CD4-positive, CD25-positive, alpha-beta regulatory T cell (primary cell): ENCODE measurements at places on chromosomes 11 and 22.

DNA sequence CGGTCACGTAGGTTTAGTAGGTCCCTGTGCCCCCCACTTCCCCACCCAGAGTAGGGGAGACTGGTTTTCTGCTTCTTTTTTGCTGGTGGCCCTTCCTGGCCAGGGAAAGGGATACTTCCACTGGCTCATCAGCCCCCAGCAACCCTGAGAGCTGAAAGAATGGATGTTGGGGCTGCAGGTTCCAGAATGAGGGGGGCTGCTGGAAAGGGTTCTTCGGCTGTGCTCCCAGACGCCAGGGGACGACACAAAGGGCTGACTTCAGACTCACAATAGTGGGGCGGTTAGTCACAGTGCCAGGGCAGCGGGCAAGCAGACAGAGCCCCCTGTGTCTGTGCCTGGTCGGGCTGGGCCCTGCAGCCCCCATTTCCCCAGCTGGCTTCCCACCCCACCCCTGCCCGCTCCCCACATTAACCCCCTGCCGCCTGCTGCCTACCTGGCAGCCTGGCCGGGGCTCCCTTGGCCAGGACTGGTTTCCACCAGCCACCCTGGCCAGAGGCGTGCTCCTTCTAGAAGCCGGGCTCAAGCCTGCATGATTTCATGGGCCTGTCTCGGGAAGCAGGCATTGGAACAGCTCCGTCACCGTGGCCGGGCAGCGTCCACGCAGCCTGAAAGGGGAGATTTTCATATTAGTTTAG lies 79.1 kb upstream of the WNT7B start:
- DNase-seq = no peak

DNA sequence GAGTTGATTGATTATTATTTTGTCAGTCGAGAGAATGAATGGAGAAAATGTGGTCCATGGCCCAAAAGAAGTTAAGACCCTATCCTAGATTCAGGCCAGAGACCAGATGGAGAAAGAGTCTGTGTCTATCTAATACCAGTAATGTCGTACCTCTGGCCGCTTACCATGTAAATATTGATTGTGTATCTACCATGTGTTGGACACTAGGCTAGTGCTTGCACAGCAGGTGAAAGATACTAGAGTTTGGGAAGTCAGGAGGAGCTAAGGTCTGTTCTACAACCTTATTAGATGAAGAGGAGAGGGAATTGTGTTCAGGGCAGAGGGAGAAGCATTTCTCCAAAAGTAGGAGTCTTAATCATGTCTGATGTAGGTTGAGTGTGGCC lies 31.8 kb downstream of the PIK3IP1 start:
- no peak for DNase-seq

GRCh38 chr22:47190957-47191670 lies 428.7 kb downstream of the TBC1D22A start:
- DNase-seq = no peak

GRCh38 chr11:130160498-130161155 lies 1.0 kb downstream of the ST14 start:
- no peak for DNase-seq

- DNase-seq = no peak
Measured at GRCh38 chr22:32804531-32805360, 3.2 kb downstream of the TIMP3 start.

DNA sequence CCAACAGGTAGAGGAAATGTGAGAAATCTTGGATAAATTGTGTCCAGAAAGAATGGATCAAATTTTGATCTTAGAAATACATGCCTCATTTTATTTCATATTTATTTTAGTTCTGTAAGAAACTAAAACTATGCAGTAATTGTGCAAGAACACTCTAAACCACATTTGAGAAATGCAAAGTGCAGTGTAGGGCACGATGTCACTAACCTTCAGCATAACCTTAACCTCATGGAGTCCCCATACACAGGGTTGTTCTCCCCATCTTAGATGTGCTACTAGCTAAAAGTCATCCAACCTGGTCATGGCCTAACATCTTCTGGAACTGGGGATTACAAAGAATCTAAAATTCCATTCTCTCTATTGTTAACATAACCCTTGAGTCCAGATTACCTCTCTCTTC lies 48.4 kb upstream of the ARHGAP42 start:
- no peak for DNase-seq

DNA sequence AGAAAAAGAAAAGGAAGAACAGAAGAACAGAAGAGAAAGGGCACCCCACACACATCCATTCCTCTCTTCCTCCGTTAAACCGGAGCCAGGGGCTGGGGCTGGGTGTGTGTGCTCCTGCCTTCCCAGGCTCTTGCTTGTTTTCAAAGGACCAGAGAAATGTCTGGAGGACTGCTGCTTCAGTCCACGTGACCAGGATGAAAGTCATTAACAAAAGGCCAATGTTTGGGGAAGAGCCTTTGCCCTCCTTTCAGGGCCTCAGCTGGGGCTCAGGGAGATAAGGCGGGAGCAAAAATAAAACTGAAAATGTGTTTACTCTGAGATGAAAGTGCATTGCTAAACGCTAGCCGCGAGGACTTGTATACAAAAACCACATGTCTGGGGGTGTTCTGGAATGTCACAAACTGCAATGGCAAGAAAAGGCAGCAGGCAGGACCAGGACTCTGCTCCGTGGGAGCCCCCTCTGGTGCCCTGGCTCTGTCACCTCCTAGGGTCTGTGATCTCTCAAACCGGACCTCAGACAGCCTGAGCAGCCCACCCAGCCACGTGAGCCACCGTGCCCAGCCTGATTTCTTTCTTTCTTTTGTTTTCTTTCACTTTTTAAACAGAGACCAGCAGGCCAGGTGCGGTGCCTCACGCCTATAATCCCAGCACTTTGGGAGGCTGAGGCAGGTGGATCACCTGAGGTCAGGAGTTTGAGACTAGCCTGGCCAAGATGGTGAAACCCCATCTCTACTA lies 31.6 kb upstream of the MYH9 start:
- DNase-seq = no peak

DNA sequence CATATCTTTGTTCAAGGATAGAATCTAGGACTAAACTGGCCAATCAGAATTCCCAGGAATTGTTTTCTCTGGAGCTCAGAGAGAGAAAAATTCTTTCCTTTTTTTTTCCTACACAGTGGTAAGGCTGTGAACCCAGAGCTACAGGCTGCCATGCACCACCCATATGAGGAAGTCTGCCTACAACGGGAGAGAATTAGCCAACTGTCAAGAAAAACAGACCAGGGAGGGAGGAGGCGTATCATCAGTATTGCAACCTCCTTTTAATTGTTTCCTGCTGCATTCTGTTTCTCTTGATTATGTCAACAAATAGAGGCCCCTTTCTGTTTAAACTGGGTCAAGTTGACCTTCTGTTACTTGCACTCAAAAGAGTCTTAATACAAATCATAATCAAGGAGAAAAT lies 176.5 kb upstream of the UBASH3B start:
- no peak for DNase-seq

GRCh38 chr11:42770444-42771065 lies 541.2 kb upstream of the API5 start:
- DNase-seq = no peak

DNA sequence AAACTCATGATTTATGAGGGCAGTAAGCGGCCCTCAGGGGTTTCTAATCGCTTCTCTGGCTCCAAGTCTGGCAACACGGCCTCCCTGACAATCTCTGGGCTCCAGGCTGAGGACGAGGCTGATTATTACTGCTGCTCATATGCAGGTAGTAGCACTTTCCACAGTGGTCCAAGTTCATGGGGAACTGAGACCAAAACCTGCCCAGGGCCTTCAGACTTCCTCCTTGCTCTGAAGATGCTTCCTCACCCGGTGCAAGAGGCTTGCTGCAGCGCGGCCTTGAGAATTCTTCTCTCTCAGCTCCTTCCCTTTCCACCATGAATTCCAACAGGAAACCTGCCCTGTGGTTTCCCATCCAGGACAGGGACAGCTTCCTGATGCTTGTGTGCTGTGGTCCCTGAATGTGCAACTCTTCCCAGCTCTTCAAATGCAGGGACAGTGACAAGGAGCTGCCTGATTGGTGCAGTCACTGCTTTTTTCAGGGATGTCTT lies 53.9 kb downstream of the GGTLC2 start:
- no peak for DNase-seq

- DNase-seq = no peak
Measured at GRCh38 chr11:6900327-6900999, 8.2 kb upstream of the OR2D2 start.

- no peak for DNase-seq
Measured at GRCh38 chr11:45553383-45553936, 112.0 kb downstream of the CHST1 start.

DNA sequence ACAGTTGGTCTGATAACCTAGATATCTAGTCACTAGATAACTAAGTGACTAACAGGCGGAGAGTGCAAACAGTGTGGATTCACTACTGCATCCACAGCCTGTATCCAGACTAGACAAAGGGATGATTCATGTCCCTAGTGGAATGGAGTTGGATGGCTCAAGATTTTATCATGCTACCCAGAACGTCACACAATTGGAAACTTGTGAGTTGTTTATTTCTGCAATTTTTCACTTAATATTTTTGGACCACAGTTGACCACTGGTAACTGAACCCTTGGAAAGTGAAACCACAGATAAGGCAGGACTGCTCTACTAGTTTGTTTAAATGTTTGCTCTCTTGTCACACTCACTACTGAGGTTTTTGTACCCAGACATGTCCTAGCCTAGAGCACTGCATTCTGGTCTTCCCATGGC lies 76.0 kb downstream of the UBASH3B start:
- no peak for DNase-seq

DNA sequence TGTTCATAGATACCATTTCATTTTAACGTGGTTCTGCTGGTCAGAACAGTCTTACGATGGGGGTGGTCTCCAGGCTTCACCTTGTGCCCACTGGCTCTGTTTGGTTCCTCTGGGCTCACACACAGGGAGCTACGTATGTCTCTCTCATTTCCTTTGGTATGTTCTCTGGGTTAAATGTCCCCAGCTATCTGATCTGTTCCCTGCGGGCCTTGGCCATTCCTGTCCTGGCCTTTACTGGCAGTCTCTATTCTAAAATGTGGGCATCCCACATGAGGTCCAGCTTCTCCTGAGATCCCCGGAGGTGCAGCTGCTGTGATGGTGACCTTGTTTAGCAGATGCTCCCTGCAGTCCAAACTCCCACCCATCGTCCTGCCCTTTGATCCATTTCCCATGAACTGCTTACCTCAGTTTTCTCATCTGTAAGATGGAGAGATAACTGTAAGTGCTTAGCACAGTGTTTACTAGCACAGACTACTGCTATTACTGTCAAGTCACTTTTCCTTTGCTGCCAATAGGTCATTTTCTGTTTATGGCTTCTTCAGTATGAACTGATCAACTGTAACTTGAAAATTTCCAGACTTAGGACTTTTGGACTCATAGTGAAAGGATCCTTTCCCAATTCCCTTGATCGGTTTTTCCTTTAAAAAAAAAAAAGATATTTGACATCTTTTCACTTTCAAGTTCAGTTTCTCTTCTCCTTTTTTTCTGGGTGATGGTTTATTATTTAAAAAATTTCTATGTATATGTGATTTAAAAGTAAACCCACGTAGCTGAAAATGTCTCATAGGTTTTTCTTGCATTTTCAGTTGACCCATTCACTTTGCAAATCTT lies 92.9 kb downstream of the PTPRJ start:
- DNase-seq = no peak

DNA sequence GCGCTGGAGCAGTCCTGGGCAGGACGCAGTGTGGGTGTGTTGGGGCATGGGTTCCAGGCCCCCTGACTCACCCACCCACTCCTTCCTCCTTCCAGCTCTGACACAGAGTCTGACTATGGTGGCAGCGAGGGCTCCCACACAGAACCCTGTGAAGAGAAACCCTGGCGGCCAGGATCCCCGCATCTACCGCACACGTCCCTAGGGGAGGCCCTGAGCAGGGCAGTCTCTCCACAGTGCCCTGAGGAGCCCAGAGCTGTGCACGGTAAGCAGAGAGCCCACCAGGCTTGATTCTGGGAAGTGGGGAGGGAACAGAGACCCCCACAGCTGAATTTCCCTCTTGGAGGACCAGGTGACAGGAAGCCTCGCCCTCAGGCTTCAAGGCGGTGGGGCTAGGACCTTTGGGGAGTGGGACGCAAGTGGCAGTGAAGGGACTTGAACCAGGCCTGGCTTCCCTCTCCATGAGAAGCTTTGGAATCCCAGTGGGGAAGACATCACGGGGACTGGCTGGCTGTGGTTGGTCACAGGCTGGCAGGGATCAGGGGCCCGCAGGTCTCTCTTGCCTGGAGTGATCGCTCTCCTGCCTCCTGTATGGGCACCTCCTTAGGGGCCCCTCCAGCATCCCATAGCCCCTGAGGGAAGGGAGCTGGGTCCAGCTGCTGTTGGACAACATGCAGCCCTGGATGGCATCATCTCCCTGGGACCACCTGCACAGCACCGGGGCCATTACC lies 96.4 kb upstream of the PARVA start:
- no peak for DNase-seq

GRCh38 chr11:118910309-118911112 lies 15.2 kb downstream of the BCL9L start:
- peak; percentile 33 for DNase-seq

DNA sequence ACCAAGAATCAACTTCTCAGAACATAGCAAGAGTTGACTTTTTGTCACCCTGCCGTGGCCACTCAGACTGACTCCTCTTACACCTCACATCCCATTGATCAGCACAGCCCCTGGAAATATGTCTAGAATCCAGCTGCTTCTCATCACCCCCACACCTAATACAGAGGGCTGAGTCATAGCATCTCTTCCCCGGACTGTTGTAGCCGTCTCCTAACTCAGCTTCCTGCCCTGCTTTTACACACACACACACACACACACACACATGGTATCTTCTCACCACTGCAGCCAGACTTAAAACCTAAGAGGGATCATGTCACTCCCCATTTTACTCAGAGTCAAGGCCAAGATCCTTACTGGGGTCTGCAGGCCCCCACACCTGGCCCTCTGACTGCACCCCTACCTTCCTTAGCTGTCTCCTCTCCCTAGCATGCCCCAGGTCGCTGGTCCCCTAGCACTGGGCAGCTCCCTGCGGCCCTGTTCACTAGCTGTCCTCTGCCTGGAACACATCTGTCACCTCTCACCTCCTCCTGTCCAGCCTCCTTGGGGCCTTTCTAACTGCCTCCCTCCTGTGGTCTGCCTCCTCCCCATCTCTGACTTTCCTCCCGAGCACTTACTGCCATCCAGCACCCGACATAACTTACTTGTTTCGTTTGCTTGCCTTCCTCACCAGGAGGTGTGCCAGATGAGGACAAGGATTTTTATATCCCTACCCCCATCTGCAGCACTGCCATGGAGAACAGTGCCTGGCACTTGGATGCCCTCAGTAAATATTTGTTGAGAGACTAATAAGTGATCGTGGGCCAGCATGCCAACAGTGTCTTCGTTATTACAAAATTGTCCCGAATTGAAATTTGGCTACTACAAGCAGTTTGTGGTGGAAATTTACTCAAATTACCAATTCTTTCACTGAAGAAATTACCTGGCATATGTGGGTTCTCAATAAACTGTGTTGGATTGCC lies 61.9 kb downstream of the BMAL1 start:
- peak; percentile 42 for DNase-seq

- no peak for DNase-seq
Measured at GRCh38 chr22:28999919-29000556, 61.6 kb downstream of the C22orf31 start.

- DNase-seq = no peak
Measured at GRCh38 chr22:49734882-49735281, 92.8 kb downstream of the BRD1 start.
